Kidney capillary endothelial cell (primary cell): ENCODE measurements at places on chromosomes 6 and 20.

- no peak for DNase-seq
Observed at GRCh38 chr6:87747646-87748045, 45.6 kb upstream of the AKIRIN2 start.

- peak; percentile 62 for DNase-seq
Observed at GRCh38 chr6:149235130-149235561, 82.4 kb upstream of the TAB2 start.

GRCh38 chr6:127893541-127893940, 7.3 kb downstream of the THEMIS start:
- DNase-seq = no peak

DNA sequence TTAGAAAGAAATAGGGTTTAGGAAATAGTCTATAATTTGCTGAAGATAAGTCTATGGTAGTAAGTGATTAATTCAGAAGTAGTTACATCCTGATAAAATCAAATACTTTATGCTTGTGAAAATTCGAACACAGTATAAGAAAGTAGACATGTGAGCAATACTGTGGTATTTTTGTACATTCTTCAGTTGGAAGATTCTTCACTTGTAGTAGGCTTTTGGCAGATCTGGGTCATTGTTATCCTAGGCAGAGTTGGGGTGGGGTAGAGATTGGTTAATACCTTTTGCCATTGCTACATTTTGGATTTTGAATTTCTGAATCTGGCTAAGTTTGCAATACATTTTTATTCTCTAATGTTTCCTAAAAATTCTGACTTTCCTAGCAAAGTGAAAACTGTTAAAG, 197.5 kb downstream of the BCKDHB start:
- DNase-seq = no peak

DNA sequence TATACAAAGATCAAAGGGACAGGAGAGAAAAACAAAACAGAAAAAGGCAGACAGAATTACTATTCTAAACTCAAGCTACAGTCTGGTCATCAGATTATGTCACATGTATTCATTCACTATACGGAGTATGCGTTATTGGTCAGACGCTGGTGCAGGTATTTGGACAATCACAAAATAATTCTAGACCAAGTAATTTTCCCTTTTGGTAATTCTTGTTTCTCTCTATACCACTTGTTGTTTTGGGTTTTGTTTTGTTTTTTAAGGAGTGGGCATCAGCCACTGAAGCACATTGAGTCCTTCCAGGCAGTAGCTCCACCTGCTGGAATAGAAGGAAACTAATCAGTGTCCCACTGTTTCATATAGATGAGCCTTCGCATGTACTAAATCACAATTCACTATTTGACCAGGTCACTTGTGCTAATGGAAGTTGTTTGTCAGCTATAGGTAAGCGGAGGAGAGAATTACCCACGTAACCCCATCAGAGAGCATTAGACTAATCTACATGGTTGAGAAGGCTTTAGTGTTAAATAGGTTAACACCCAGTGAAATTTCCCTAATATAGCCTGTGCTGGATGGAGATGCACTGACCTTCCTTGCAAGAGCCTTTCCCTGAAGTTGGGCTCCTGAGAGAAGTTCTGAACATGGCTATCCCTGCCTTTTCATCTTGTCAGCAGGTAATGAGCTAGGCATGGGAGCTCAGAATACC, 77.9 kb downstream of the TNFAIP3 start:
- peak; percentile 51 for DNase-seq

GRCh38 chr6:52161689-52162438, 24.3 kb upstream of the IL17A start:
- DNase-seq = no peak

DNA sequence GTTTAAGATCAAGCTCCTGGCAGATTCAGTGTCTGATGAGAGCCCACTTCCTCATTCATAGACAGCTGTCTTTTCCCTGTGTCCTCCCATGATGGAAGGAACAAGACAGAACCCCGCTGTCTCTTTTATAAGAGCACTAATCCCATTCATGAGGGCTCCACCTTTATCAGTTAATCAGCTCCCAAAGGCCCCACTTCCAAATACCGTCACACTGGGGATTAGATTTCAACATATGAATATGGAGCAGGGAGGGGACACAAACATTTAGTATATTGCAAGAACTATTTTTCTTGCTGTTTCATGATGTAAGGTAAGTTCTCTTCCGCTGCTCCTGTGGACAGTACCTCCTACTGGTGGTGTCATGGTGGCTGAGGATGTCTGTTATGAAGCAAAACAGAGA, 158.3 kb upstream of the IRAK1BP1 start:
- no peak for DNase-seq

DNA sequence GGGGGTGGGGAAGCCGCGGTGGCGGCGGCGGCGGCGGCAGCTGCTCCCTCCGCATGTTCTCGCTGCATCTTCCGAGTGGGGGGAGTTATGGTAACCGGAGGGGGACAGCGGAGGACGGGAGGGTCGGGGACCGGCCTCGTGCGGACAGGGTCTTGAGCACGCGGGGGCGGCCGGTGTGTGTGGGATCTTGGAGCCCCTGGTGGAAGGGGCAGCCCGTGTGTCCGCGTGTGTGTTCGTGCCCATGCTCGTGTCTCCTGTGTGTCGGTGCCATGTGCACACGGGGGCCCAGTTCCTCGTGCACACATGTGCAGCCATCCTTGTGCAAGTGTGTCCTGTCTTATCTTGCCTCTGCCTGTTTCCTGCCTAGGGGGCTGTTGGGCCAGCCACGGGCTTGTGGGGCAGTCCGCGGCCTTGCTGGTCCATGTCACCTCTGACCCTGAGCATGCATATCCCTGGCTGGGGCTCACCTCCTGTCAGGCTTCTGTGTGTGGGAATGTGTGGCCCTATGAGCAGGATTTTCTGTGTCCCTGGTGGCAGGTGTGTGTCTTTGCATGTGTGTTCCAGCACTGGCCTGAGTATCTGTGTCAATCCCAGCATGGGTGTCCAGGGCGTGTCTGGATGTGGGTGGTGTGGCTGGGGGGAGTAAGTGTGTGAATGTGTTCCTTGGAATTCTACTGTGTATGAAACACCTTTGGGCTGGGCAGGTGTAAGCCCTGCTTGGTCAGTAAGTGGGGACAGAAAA, 8.5 kb downstream of the SYNGAP1 start:
- DNase-seq = no peak

GRCh38 chr20:61762886-61763739, 302.6 kb downstream of the TAF4 start:
- no peak for DNase-seq

GRCh38 chr6:152532556-152533422, 104.4 kb downstream of the SYNE1 start:
- DNase-seq = no peak

DNA sequence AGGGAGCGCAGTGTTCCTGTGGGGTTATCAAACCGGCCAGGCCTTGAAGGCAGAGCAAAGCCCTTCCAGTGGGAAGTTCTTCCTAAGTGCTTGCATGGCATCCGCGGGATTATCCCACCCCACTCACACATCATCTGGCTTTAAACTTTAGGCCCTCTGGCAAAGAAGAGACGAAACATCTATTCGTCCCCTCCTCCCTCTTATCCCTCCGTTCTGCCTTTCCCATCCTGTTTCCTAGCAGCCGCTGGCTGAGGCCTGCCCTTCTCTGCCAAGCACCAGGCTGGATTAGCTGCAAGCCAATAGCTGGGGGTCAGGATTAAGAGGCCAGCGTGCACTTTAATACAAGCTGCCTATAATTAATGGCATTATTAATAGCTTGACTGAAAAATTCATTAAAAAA, 621.0 kb downstream of the PKHD1 start:
- no peak for DNase-seq
